ENCODE measurements at places on chromosomes 16 and 17.

DNA sequence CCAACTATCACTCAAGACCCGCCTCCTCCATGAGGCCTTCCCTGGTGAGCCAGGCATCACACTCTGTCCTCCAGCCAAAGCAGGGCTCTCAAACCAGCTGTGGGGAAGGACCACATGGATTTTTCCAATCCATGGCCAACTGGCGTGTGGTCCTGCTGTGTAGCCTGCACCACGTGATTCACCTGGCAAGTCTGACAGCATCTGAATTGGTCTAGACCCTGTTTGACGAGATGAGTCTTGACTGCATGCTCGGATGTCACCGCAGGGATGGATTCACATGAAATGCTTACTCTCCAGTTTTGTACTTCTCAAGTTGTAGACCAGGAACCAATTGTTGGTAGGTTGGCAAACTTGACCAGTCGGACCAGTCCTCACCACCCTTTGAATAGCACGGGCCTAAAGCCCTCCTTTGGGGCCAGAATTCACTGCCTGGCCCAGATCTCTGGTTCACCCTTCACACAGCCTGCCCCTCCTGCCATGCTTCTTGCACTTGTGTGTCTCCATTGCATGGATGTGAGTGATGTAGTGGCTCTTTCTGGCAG is 9.9 kb downstream of the CRHR1 start:
- no peak for DNase-seq

DNA sequence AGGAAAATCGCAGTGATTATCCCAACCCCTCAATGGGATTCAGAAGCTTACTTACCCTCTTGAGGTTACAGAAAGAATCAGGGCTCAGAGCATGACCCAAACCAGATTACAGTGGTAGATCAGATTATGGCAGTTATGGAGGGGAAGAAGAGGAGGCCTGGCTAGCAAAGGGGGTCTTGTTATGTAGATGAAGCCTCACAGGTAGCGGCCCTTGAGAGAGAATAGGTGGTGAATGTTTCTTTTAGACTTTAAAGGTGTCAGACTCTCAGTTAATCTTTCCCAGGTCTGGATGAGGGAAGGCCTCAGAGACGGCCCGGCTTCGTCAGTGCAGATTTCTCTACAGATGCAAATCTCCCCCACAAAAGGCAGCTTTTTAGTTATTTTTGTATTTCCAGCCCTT is 15.6 kb downstream of the RNF112 start:
- no peak for DNase-seq

GRCh38 chr16:21028728-21029127 is 121.9 kb downstream of the DNAH3 start:
- DNase-seq = no peak

GRCh38 chr16:24424364-24424763 is 115.0 kb upstream of the RBBP6 start:
- DNase-seq = no peak

DNA sequence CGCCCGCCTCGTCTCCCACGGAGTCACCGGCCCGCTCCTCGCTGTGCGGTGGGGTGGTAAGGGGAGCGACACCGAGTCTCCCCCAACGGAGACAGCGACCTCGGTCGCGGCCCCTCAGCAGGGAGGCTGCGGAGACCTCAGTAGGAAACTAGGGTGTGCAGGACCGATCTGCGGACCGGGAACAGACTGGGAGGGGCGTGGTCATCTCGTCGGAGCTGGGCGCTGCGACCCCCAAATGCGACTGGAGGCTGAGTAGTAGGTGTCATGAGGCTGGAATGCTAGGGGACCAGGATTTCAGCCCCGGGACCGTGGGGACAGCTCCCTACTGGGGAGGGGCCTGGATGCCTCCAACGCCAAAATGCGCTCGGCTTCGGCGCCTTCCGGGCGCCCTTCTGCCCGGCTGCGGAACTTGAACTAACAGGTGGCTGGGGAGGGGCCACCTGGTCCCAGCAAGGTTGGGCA is 1.3 kb downstream of the CACNG4 start:
- DNase-seq = no peak

GRCh38 chr16:87361916-87362619 is 21.5 kb downstream of the FBXO31 start:
- no peak for DNase-seq

GRCh38 chr16:25553711-25554436 is 137.9 kb upstream of the HS3ST4 start:
- no peak for DNase-seq

DNA sequence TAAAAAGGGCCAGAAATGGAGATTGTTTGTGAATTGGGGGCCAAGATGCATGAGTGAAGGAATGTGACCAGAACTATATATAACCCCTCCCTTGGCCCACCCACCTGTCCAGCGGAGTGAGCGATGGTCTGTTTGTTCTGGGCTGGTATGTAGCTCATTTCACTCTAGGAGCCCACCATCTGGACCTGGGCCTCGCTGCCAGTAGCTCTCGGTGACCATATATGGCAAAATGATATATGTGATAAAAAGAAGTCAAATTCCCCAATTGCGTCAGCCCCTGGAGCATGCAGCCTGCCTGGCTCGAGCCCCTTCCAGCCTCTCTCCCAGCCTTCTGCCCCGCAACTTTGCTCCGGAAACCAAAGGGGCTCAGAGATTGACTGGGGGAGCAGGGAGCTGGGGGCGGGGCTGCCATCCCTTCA is 47.3 kb downstream of the CCDC42 start:
- DNase-seq = no peak

GRCh38 chr17:266219-266618 is 84.8 kb upstream of the DOC2B start:
- no peak for DNase-seq

DNA sequence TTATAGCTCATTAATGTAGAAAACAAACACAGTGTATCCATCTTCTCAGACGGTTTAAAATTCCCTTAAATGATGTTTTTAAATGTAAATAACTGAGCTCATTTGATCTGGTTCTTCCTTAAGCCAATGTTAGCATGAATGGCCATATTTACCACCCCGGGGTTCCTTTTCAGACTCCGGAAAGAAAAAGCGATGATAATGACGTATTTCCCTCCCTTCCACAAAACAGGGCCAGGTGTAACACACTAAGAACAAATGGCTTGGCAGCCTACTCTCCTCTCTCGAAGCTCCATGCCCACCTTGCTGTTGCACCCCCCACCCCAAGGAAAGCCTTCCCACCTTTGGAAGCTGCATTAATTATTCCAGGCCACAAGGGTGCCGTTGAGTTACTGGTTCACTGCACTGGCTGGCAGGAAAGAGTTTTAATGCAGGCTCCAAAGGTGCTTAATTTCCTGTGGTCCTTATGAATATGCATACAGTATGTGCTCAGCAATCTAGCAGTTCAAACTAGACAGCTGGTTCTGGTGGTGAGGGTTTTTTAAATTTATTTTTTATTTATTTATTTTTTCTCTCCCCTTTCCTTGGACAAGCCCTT is 378.9 kb downstream of the WWOX start:
- DNase-seq = no peak

DNA sequence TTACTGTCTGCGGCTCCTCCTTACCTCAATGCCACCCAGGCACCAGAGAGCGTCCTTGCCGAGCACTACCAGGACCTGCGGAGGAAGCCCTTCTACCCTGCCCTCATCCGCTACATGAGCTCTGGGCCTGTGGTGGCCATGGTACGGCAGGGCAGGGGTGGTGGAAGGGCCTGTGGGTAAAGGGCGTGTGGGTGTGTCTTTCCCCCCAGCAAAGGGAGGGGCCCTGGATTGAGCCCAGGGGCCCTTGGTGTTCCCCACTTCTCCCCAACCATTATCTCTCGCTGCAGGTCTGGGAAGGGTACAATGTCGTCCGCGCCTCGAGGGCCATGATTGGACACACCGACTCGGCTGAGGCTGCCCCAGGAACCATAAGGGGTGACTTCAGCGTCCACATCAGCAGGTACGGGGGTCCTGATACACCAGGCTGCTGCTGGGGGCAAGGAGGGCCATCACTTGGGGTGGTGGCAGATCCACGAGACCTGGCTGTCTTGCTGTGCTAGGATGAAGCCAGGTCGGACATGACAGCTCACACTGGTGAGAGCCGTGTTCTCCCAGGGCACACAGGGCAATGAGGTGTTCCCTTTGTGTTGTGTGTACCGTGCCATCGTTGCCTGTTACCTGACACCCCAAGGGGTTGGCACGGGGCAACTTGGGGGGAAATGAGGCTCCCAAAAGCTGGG is 2.2 kb upstream of the DECR2 start:
- DNase-seq = no peak

Data from stimulated activated CD4-positive, alpha-beta T cell treated with anti-CD3 and anti-CD28 coated beads, TNF-alpha, amount 100 ng/mL, for 48 hours (primary cell).